Natural killer cell treated with Interleukin-12 subunit alpha and Interleukin-12 subunit beta and Interleukin-15 and Interleukin-18, amount 100 ng/mL, for 72 hours (primary cell): ENCODE measurements at places on chromosomes 16 and 17. TPM values are rescaled to one million over a fixed set of nuclear protein-coding genes. Genes with fewer than 3 reads are reported as not detected.
A peak's percentile ranks its signal among the peaks of the same experiment; 100 is the strongest.

Gene WFDC1
- total RNA-seq = not detected

Gene NHERF2
- 4.5 TPM for total RNA-seq

Gene PPP1R27
- total RNA-seq = not detected

Gene ABCC11
- not detected for total RNA-seq

Gene ALOXE3
- not detected for total RNA-seq

- H3K4me1 ChIP-seq = no peaks in the 10 kb centered on the region
- DNase-seq = no peak
- H3K36me3 ChIP-seq = no peaks in the 10 kb centered on the region
- H3K27me3 ChIP-seq = peaks cover 11% of the 10 kb centered on the region
- no peak overlapping the region for H3K27ac ChIP-seq
Observed at GRCh38 chr16:73418691-73419090, 370.8 kb upstream of the ZFHX3 start.

- H3K4me3 ChIP-seq = no peak overlapping the region
- peak; percentile 58 for DNase-seq
- no peaks in the 10 kb centered on the region for H3K36me3 ChIP-seq
Observed at GRCh38 chr17:77312786-77313599, 172.2 kb downstream of the SEC14L1 start.

GRCh38 chr16:19664166-19664565, 53.9 kb downstream of the KNOP1 start:
- no peak overlapping the region for H3K27ac ChIP-seq
- peaks cover 14% of the 10 kb centered on the region for H3K36me3 ChIP-seq

- H3K4me3 ChIP-seq = no peak overlapping the region
- no peak overlapping the region for H3K27ac ChIP-seq
- peaks cover 6% of the 10 kb centered on the region for H3K4me1 ChIP-seq
- H3K36me3 ChIP-seq = no peaks in the 10 kb centered on the region
- no peaks in the 10 kb centered on the region for H3K27me3 ChIP-seq
Observed at GRCh38 chr16:4689091-4689671, 4.2 kb upstream of the NUDT16L1 start.
